AG09319 (cell line): ENCODE measurements at places on chromosomes 6 and 20.

- DNase-seq: no peak
Observed at GRCh38 chr6:166027761-166028160, 139.9 kb downstream of the TBXT start.

- no peak for DNase-seq
Observed at GRCh38 chr6:131281471-131282270, 146.4 kb downstream of the AKAP7 start.

- DNase-seq: no peak
Observed at GRCh38 chr6:35678814-35679213, 9.9 kb downstream of the FKBP5 start.

DNA sequence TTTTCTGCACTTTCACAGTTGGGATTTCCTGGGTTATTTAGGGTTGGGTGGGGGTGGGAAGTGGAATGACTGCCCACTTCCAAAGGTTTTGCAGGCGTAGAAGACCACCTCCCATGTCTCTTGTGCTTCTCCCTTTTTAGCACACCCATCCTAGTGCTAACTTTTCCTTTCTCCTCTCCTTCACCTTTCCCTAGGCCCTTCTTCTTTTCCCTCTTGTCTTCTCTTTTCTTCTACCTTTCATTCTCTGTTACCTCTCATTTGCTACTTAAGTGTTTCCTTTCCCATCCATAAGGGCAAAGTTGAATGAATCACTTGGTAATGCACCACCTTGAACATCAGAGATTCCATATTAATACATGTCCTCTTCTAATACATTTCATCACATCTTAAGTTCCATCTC lies 105.0 kb upstream of the ZNF184 start:
- no peak for DNase-seq

GRCh38 chr6:346386-347030 lies 45.0 kb upstream of the IRF4 start:
- no peak for DNase-seq

DNA sequence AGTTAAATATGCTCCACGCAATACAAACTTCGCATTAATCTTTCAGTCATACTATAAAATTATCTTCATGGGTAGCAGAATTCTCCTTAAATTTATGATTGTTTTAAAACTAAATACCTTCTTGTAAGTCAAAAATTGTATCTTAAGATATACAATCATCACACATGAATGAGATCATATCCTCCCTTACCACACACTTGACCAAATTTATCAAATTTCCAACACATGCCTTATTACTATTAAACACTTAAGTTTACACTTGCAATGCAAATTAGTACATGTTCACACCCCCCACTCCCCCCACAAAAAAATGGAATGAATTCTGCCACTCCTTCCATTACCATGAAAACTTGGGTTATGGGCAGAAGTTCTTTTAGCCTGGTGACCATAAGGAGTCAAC lies 13.8 kb downstream of the RANBP9 start:
- no peak for DNase-seq
